ENCODE measurements at places on chromosomes 5 and 9.

GRCh38 chr9:111992523-111992922 lies 95.9 kb downstream of the UGCG start:
- DNase-seq = no peak
- H3K4me3 ChIP-seq = no peak overlapping the region

DNA sequence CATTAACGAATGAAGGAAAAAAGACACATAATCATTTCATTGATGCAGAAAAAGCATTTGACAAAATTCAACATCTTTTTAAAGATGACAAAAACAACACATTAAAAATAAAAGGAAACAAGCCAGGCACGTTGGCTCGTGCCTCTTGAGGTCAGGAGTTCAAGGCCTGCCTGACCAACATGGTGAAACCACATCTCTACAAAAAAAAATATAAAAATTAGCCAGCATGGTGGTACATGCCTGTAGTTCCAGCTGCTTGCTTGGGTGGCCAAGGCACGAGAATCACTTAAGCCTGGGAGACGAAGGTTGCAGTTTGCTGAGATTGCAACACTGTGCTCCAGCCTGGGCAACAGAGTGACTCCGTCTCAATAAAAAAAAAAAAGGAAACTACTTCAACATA lies 77.0 kb downstream of the ERCC6L2 start:
- H3K36me3 ChIP-seq = no peaks in the 10 kb centered on the region
- H3K4me1 ChIP-seq = no peaks in the 10 kb centered on the region
- H3K27ac ChIP-seq = no peak overlapping the region
- no peaks in the 10 kb centered on the region for H3K27me3 ChIP-seq
- H3K4me3 ChIP-seq = no peak overlapping the region

DNA sequence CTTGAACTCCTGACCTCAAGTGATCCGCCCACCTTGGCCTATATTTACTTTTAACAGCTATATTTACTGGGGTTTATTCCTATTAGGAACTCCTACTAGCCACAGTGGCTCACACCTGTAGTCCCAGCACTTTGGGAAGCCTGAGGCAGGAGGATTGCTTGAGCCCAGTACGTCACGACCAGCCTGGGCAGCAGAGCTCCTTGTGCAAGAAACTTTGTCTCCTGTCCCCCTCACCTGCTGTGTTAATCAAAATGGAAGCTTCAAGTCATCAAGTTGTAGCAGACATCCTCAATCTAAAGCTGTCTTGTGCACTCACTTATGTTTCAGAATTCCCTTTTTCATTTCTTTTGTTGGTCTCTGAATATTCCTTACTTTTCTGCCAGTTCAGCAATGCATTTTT lies 15.0 kb upstream of the SPRY4 start:
- no peak overlapping the region for H3K27ac ChIP-seq
- no peaks in the 10 kb centered on the region for H3K4me1 ChIP-seq
- no peak overlapping the region for H3K4me3 ChIP-seq
- no peak for DNase-seq

- no peaks in the 10 kb centered on the region for H3K36me3 ChIP-seq
- H3K27me3 ChIP-seq = no peaks in the 10 kb centered on the region
- DNase-seq = no peak
- no peak overlapping the region for H3K4me3 ChIP-seq
- no peak overlapping the region for H3K27ac ChIP-seq
- H3K4me1 ChIP-seq = peaks cover 23% of the 10 kb centered on the region
Observed at GRCh38 chr5:157106630-157107461, 2.0 kb downstream of the HAVCR2 start.

- H3K4me3 ChIP-seq = no peak overlapping the region
- no peaks in the 10 kb centered on the region for H3K4me1 ChIP-seq
- H3K27ac ChIP-seq = no peak overlapping the region
- no peaks in the 10 kb centered on the region for H3K27me3 ChIP-seq
- DNase-seq = no peak
- H3K36me3 ChIP-seq = no peaks in the 10 kb centered on the region
Observed at GRCh38 chr5:65834306-65834705, 92.1 kb upstream of the ERBIN start.

- H3K27me3 ChIP-seq = no peaks in the 10 kb centered on the region
- DNase-seq = no peak
- no peaks in the 10 kb centered on the region for H3K4me1 ChIP-seq
- no peaks in the 10 kb centered on the region for H3K36me3 ChIP-seq
- no peak overlapping the region for H3K4me3 ChIP-seq
Observed at GRCh38 chr9:80156262-80156661, 584.5 kb downstream of the TLE4 start.

- H3K4me3 ChIP-seq = no peak overlapping the region
- no peaks in the 10 kb centered on the region for H3K36me3 ChIP-seq
- no peaks in the 10 kb centered on the region for H3K4me1 ChIP-seq
- no peak overlapping the region for H3K27ac ChIP-seq
Observed at GRCh38 chr5:73280821-73281746, 108.1 kb downstream of the TMEM174 start.

GRCh38 chr5:176383961-176384360 lies 4.4 kb downstream of the NOP16 start:
- peaks cover 31% of the 10 kb centered on the region for H3K36me3 ChIP-seq
- H3K4me3 ChIP-seq = no peak overlapping the region
- no peaks in the 10 kb centered on the region for H3K27me3 ChIP-seq
- no peak for DNase-seq
- no peak overlapping the region for H3K27ac ChIP-seq
- peaks cover 20% of the 10 kb centered on the region for H3K4me1 ChIP-seq

DNA sequence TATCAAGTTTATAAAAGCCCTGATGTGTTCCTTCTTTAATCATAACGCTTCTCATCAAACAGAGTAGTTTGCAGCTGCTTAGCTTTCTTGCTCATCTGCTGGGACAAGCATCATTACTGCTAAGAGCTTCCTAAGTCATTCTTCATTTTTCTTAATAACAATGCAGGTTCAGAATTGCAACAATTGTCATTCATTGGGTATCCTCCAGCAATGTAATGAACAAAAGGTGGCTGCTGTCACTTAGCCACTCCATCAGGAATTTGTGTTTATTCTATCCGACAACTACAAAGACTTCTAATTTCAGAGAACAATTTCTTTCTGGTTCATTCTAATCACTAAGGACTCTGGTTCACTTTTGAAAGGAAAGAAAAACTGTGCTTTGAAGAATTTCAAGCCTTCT lies 836.7 kb upstream of the CDH10 start:
- H3K27ac ChIP-seq = no peak overlapping the region
- H3K4me3 ChIP-seq = no peak overlapping the region
- no peaks in the 10 kb centered on the region for H3K27me3 ChIP-seq
- no peak for DNase-seq
- H3K36me3 ChIP-seq = no peaks in the 10 kb centered on the region

GRCh38 chr5:44632344-44632743 lies 176.4 kb upstream of the MRPS30 start:
- H3K36me3 ChIP-seq = no peaks in the 10 kb centered on the region
- no peaks in the 10 kb centered on the region for H3K27me3 ChIP-seq
- no peak overlapping the region for H3K4me3 ChIP-seq
- H3K27ac ChIP-seq = no peak overlapping the region

DNA sequence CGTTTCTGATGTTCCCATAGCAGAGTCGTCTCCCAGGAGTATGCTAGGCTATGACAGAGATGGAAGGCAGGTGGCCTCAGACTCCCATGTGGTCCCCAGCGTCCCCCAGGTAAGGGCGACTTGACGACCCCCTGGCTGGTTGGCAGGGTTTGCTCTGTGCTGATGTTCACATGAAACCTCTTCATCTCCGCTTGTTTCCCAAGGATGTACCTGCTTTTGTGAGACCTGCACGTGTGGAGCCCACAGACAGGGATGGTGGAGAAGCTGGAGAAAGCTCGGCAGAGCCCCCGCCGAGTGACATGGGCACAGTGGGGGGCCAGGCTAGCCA lies 108.3 kb downstream of the WNK2 start:
- DNase-seq = no peak
- H3K27me3 ChIP-seq = no peaks in the 10 kb centered on the region
- H3K4me1 ChIP-seq = no peaks in the 10 kb centered on the region

DNA sequence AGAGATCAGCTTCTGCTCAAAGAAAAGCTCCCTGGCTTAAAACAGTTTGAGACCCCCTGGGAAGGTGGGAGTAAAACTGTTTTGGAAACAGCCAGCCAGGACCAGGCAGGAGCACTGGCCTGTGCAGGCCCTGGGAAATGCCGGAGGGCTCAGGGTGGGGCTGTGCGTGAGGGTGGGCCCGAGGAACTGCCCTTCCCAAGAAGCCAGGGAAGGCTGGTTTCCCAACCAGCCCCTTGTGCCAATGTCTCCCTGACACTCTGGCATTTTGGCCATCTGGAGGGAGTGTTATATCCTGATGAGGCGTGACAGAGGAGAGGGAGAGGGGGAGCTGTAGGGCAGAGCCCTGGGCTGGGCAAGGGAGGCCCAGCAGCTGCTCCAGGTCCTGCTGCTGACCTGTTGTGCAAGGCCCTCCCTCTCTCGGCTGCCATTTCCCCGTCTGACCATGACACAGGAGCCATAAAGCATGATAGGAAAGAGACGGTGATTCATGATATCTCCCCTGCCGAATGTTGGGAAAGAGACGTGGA lies 16.1 kb downstream of the OLFML2A start:
- no peaks in the 10 kb centered on the region for H3K4me1 ChIP-seq
- DNase-seq = no peak
- H3K36me3 ChIP-seq = no peaks in the 10 kb centered on the region
- H3K4me3 ChIP-seq = no peak overlapping the region
- H3K27ac ChIP-seq = no peak overlapping the region

- no peak overlapping the region for H3K4me3 ChIP-seq
- no peak overlapping the region for H3K27ac ChIP-seq
- H3K4me1 ChIP-seq = no peaks in the 10 kb centered on the region
- H3K27me3 ChIP-seq = no peaks in the 10 kb centered on the region
Observed at GRCh38 chr5:73654171-73654811, 28.3 kb downstream of the ARHGEF28 start.

GRCh38 chr5:154842689-154843530 lies 7.5 kb downstream of the FAXDC2 start:
- no peaks in the 10 kb centered on the region for H3K27me3 ChIP-seq
- no peak overlapping the region for H3K27ac ChIP-seq
- no peak overlapping the region for H3K4me3 ChIP-seq
- H3K4me1 ChIP-seq = no peaks in the 10 kb centered on the region

DNA sequence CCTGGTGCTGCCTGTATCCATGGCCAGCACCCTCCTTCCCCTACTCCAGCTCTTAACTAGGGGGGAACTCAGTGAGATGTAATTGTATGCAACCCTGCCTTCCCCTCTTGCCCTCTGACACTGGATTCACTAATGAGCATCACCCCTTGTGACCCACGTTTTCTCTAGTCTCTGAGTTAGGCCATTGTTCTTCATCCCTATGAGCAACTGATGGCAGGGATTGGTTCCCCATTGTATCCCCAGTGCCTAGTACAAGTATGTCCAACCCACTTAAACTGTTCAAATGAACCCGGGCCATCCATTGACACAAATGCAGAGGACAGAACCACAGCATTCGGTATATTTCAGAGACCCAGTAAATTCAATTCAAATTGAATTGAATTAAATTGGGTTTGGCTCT lies 77.6 kb upstream of the ASTN2 start:
- no peak overlapping the region for H3K27ac ChIP-seq
- H3K27me3 ChIP-seq = no peaks in the 10 kb centered on the region

GRCh38 chr5:80182809-80183580 lies 72.9 kb downstream of the SERINC5 start:
- no peaks in the 10 kb centered on the region for H3K36me3 ChIP-seq
- no peak for DNase-seq
- no peaks in the 10 kb centered on the region for H3K27me3 ChIP-seq
- no peak overlapping the region for H3K27ac ChIP-seq
- H3K4me3 ChIP-seq = peak overlapping the region; percentile 22

DNA sequence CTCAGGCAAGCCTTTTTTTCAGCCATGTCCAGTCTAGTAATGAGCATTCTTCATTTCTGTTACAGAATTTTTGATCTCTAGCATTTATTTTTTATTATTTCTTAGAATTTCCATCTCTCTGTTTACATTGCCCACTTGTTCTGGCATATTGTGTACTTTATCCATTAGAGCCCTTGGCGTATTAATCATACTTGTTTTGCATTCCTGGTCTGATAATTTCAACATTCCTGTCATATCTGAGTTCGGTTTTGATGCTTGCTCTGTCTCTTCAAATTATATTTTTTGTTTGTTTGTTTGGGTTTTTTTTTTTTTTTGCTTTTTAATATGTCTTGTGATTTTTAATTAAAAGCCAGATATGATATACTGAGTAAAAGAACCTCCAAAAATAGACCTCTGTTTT lies 23.0 kb upstream of the JAK2 start:
- H3K4me3 ChIP-seq = no peak overlapping the region
- no peaks in the 10 kb centered on the region for H3K27me3 ChIP-seq
- no peaks in the 10 kb centered on the region for H3K36me3 ChIP-seq
- no peak overlapping the region for H3K27ac ChIP-seq
- no peak for DNase-seq

- no peaks in the 10 kb centered on the region for H3K27me3 ChIP-seq
- no peak for DNase-seq
- no peak overlapping the region for H3K4me3 ChIP-seq
Observed at GRCh38 chr5:124060413-124061067, 548.6 kb downstream of the CSNK1G3 start.

DNA sequence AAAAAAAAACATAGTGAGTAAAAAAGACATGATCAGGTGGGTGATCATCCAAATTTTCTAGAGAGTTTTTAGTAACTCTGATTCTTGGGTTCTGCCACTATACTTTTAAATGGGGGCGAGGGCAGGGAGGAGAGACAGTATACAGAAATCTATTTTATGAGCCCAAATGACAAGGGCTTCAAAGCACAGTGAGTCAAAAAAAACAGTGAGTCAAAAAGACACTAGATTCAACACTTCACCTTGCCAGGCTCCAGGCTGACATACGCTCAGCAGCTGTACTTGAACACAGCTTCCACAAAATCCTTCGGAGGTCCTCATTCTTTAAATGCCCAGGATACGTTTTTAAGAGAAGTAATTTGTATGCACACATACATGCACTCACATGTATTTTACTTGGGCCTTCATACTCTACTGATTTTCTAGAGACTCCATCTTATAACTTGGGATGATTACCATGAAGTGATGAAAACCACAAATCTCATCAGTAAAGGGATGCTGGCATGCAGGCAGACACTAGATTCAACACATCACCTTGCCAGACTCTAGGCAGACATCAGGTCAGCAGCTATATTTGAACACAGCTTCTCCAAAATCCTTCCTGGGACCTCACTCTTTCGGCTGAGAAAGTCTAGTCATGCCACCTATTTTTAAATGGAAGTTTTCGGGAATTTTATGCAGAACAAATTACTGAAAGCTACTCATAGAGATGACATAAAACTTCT lies 28.8 kb downstream of the NR3C1 start:
- no peak for DNase-seq
- H3K4me3 ChIP-seq = no peak overlapping the region
- peaks cover 12% of the 10 kb centered on the region for H3K4me1 ChIP-seq
- no peaks in the 10 kb centered on the region for H3K36me3 ChIP-seq
